ENCODE measurements at places on chromosomes 12 and 14.
A peak's percentile ranks its signal among the peaks of the same experiment; 100 is the strongest.

- DNase-seq: no peak
Measured at GRCh38 chr14:52907949-52908348, 42.9 kb downstream of the FERMT2 start.

GRCh38 chr12:95214466-95214865 is 2.8 kb downstream of the FGD6 start:
- no peak for DNase-seq

DNA sequence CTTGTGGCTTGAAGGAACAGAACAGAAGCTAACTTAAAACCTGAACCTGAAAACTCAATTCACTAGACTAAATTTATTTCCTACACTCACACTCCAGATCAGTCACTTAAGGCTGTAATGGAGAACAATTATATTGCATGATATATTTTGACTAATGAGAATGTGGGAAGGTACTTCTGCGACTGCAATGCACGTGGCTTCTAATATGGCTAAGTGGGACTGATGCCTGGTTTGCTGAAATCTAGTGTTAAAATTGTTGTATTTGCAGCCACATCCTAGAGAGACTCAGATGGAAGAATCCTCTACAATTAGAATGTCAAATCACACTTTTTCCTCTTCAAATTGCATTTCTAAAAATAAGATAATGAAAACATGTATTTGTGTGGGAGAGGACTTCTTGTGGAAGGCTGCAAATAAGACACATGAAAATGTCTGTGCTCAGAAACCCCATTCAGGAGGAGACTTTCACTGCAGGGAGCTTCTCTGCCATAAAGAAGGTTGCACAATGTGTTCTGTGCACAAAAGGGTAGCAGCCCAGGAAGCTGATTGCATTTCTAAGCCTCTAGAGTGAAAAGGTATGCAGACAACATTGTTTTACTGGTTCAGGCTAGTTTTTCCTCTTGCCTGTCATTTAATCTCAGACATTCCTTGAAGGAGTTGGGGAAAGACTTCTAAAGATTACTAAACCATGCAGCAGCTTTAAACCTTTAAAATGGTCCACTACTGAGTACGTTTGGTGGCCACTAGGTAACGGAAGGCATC is 224.3 kb downstream of the NEDD1 start:
- DNase-seq: no peak

- DNase-seq: no peak
Measured at GRCh38 chr12:66139328-66139727, 8.8 kb upstream of the LLPH start.

DNA sequence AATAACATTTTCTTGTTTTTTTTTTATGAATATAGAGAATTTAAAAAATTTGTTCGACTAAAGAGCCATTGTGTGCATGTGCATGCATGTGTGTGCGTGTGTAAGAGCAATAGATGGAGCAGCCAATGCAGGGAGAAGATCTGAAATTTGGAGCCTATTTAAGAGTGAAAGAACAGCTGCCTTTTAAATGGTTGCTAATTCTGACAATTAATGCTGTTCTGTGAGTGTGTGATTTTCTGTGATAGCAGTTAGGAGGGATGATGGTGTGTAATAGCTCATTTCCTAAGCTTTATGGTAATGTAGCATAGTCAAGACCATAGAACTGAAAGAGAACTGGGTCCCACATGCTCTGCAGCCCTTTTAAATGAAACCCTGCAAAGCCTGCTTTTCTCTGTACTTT is 137.9 kb downstream of the NRXN3 start:
- DNase-seq: no peak

DNA sequence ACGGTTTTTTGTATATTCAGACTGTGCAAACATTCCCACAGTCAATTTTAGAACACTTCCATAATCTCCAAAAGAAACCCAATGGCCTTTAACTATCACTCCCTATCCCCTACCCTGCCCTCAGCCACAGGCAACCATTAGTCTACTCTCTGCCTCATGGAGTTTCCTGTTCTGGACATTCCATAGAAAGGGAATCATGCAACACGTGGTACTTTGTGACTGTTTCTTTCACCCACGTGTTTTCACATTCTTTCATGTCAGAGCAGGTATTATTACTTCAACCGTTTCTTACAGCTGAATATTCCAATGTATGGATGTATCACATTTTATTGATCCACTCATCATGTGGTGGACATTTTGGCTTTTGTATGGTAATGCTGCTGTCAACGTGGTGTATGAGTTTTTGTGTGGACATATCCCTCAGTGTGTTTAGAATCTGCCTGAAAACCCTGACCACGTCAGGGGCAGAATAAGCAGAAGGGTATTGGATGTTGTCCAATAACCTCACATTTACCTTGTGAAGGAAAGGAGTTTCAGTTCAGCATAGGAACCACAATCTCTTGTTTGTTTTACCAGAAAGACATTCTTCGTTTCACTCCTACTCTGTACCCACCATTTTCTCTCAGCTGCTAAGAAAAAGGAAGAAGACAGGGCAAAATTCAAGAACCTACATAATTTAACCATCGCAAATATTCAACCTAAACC is 107.5 kb upstream of the DYRK2 start:
- DNase-seq: no peak

GRCh38 chr14:22898302-22899090 is 15.5 kb downstream of the REM2 start:
- no peak for DNase-seq

- no peak for DNase-seq
Measured at GRCh38 chr12:12098691-12099015, 27.9 kb downstream of the BCL2L14 start.

DNA sequence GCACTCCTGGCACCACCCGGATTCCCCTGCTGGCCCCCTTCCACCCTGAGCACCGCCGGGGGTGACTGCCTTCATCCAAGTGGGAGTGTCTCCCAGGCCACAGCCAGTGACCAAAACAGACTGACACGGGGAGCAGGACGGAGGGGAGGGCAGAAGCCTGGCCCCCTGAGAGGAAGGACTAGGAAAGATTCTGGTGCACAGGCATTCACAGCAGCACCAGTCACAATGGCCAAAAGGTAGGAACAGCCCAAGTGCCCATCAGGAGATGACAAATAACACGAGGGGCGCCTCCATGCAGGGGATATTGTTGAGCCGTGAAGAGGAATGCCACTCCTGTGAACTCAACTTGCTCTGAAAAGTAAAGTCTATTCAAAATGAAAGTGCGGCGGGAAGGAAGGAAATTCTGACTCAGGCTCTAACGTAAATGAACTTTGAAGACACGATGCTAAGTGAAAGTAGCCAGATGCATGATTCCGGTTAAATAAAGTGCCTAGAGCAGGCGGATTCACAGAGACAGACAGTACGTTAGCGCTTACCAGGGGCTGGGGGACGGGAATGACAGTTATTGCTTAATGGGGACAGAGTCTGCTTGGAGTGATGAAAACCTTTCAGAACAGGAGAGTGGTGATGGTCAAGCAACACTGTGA is 146.1 kb upstream of the NCOR2 start:
- peak; percentile 64 for DNase-seq

- no peak for DNase-seq
Measured at GRCh38 chr12:3416159-3416558, 74.8 kb upstream of the PRMT8 start.

- no peak for DNase-seq
Measured at GRCh38 chr14:24966579-24966964, 83.4 kb downstream of the STXBP6 start.

DNA sequence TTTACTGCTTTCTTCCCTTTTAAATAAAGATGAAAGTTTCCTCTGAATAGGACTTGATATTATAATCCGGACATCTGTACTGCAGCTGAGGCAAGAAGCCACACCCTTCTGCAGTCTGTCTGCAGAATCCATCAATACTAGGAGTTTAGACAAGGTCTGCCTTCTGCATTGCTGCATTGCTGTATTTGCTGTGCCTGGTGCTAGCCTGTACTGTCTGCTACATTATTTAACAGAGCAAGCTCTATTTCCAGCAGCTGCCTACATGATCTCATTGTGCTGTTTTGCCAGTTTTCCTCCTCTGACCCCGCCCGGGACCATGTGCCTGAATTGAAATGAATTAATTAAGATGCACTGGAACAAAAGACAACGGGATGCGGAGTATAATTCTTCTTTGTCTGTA is 1.7 kb downstream of the TUBA1A start:
- no peak for DNase-seq

GRCh38 chr12:114245555-114245954 is 160.4 kb downstream of the TBX5 start:
- DNase-seq: no peak

- DNase-seq: no peak
Measured at GRCh38 chr12:59452259-59452658, 143.6 kb upstream of the SLC16A7 start.

GRCh38 chr14:77989441-77989991 is 180.7 kb upstream of the NRXN3 start:
- DNase-seq: no peak

GRCh38 chr14:72024043-72024407 is 91.8 kb downstream of the RGS6 start:
- DNase-seq: peak; percentile 2

GRCh38 chr12:2804393-2805142 is 7.9 kb upstream of the ITFG2 start:
- no peak for DNase-seq

DNA sequence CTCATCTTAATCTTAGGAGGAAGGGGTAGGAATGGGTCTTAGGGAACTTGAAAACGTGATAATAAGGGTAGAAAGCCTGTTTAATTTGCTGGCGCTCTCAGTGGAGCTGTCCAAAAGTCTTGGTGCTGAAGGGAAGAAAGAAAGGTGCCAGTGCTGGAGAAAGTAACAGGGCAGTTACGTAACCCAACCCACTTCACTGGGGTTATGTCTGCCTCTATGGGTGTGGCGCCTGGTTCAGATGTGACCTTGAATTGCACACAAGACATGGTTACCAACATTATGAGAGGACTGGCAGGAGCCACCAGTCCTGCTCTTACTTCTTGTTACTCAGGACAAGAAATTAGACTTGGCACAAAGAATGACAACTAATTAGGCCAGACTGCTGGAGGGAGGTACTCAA is 18.6 kb upstream of the GPATCH2L start:
- no peak for DNase-seq

DNA sequence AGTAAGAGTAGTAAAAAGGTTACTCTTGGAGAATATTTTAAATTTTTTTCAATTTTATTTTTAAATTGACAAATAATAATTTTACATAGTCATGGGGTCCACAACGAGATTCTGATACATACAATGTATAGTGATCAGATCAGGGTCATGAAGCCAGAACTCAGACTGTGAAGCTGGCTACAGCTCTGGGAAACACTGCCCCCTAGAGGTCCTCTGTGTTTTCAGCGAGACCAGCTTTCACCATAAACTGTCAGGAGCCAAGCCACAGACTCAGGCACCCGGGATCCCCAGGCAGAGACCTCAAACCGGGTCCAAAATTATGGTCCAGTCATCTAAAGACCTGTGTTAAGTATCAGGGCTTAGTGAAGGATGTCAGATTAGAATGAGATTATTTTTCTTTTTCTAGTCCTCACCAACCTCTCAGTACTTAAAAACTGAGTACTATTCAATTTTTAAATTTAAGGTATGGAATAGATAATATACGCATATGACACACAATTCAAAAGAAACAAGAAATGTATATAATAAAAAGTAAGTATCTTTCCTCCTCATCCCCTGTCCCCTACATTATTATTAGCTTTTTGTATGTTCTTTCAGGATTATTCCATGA is 397.1 kb downstream of the MDGA2 start:
- no peak for DNase-seq

GRCh38 chr12:54977155-54977554 is 7.4 kb downstream of the TESPA1 start:
- no peak for DNase-seq

GRCh38 chr12:2925322-2925995 is 33.7 kb upstream of the TEAD4 start:
- no peak for DNase-seq
